Heart left ventricle (tissue), 16 donors: ENCODE measurements at places on chromosomes 6 and 20.

GRCh38 chr6:16760516-16761470, at the start of gene ATXN1:
Gene ATXN1, minus strand, starts transcription at chr6:16761460.
- no peaks in the 10 kb centered on the region for H3K36me3 ChIP-seq
- H3K4me1 ChIP-seq = peaks cover 30% of the 10 kb centered on the region
- peak within 1 kb of the TSS; percentile 98 for H3K27ac ChIP-seq
- peak; percentile 74 for DNase-seq
- H3K4me3 ChIP-seq = peak within 1 kb of the TSS; percentile 67
- no peaks in the 10 kb centered on the region for H3K27me3 ChIP-seq

DNA sequence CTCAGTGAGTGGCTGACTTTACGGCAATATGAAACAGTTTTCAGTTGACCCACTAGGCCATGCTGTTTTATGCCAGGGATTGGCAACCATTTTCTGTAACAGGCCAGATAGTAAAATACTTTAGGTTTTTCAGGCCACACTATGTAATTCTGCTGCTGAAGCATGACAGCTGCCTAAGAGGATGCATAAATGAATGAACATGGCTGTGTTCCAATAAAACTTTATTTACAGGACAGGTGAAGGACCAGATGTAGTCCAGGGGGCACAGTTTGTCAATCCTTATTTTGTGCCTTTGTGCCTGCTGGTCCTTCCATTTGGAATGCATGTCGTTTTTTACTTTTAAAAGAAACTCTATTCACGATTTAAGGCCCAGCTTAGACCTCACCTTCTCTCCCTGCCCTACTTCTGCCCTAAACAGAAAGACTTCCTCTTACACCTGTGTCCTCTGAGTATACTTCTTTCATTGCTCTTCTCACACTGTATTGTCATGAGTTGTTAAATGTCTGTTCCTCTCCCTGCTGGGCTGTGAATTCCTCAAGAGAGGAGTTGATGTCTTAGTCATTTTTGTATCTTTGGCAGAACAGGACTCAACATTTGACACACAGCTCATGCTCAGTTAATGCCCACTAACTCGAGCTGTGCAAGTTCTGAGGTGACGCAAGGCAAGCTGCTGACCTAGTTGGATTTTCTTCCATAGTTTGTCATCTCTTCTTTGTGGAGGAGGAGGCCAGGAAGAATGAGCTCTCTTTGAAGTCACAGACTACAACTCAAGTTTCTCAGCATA, 90.1 kb upstream of the MAP7 start:
- no peak overlapping the region for H3K4me3 ChIP-seq
- H3K27ac ChIP-seq = no peak overlapping the region
- H3K36me3 ChIP-seq = peaks cover 33% of the 10 kb centered on the region
- H3K27me3 ChIP-seq = no peaks in the 10 kb centered on the region

DNA sequence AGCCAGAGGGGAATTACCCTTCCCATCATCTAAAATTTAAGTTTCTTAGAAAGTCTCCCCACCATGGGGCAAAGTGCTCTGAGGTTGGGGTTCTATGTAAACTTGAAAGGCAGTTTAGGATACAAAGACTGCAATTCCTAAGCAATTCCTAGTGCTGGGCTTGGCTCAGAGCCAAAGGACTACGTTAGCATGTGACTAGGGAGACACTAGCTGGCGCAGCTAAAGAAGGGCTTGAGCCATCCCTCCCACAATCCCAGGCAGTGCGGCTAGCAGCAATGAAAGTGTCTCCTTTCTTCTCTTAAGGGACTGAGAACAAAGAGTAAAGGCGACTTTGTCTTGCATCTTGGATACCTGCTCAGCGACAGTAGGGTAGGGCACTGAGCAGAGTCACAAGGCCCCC, 306.6 kb upstream of the FKBP1C start:
- no peaks in the 10 kb centered on the region for H3K36me3 ChIP-seq
- no peaks in the 10 kb centered on the region for H3K27me3 ChIP-seq
- no peak for DNase-seq
- H3K4me3 ChIP-seq = no peak overlapping the region
- H3K27ac ChIP-seq = no peak overlapping the region
- H3K4me1 ChIP-seq = no peaks in the 10 kb centered on the region

DNA sequence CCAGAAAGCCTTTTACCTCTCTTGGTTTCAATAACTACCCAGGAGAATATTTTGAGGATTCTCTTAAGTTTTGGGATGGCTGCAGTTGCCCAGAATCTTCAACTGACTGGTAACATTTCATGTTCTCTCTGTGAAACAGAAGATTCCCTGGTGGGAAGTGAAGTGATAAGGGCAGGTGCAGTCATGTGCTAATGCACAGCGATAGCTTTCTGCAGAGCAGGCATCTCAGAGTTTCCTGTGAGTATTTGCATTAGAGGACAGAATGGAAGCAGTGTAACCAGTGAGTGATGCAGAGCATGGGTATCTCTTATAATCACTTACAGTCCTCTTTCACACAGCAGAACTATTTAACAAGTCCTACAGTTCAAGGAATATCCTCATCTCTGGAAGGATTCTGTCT, 76.1 kb downstream of the HCRTR2 start:
- DNase-seq = no peak
- no peaks in the 10 kb centered on the region for H3K4me1 ChIP-seq
- H3K4me3 ChIP-seq = no peak overlapping the region
- no peaks in the 10 kb centered on the region for H3K36me3 ChIP-seq
- H3K27ac ChIP-seq = no peak overlapping the region

- no peak for DNase-seq
- peaks cover 26% of the 10 kb centered on the region for H3K4me1 ChIP-seq
- H3K27me3 ChIP-seq = no peaks in the 10 kb centered on the region
- H3K27ac ChIP-seq = no peak overlapping the region
- H3K36me3 ChIP-seq = no peaks in the 10 kb centered on the region
- H3K4me3 ChIP-seq = no peak overlapping the region
Measured at GRCh38 chr6:16232086-16232485, 6.3 kb upstream of the GMPR start.

- peaks cover 55% of the 10 kb centered on the region for H3K4me1 ChIP-seq
- no peaks in the 10 kb centered on the region for H3K36me3 ChIP-seq
- no peak overlapping the region for H3K27ac ChIP-seq
- no peak for DNase-seq
Measured at GRCh38 chr6:7148100-7148822, 40.5 kb downstream of the RREB1 start.

- no peaks in the 10 kb centered on the region for H3K4me1 ChIP-seq
- H3K4me3 ChIP-seq = no peak overlapping the region
- H3K27ac ChIP-seq = no peak overlapping the region
- DNase-seq = no peak
- H3K36me3 ChIP-seq = no peaks in the 10 kb centered on the region
Measured at GRCh38 chr20:51014797-51015722, 7.8 kb downstream of the KCNG1 start.

- H3K27me3 ChIP-seq = no peaks in the 10 kb centered on the region
- H3K4me1 ChIP-seq = peaks cover 2% of the 10 kb centered on the region
- DNase-seq = no peak
Measured at GRCh38 chr6:43887340-43887858, 117.4 kb downstream of the VEGFA start.

DNA sequence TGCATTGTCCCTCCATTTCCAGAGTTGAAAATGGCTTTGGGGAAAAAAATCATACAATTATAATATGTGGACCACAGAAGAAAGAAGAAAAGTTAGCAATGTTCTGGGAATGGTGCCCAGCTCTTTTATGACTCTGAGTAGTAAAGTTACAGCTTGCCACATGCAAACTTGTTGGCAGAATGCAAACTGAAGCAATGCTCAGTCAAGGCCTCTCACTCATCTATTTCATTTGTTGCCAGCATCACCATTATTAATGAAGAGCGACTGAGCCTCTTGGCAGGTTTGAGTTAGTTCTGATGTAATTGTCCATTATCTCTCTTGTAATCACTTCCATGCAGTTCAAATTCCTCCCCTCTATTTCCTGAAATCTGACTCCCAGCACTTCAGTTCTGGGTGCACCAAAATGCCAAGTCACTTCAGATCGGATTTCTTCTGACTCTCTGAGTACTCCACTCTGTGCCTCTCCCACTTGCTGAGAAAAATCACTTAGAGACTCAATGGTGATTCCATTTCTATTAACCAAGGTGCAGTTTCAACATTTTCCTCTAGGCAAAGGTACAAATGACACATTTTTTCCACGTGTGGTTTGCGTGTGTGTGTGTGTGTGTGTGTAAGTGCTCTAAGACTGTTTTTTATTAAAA, 154.4 kb upstream of the STMND1 start:
- H3K4me1 ChIP-seq = peaks cover 9% of the 10 kb centered on the region
- no peaks in the 10 kb centered on the region for H3K36me3 ChIP-seq
- no peak overlapping the region for H3K27ac ChIP-seq

DNA sequence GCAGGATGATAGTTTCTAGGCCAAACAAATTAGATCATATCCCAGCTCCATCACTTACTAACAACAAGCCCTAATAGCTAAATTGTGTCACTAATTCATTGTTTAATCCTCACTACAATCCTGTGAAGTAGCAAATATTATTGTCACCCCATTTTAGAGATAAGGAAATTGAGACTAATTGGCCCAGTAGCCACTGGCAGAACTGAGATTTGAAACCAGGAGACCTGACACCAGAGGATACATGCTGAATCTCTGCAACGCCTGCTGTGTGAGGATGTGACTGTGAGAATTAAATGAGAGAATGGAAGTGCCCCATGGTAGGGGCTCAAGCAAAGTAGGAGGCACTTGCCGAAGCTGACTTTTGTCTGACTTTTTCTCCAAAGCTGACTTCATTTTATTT, 124.3 kb upstream of the CITED2 start:
- no peak overlapping the region for H3K4me3 ChIP-seq
- no peak for DNase-seq
- H3K27ac ChIP-seq = no peak overlapping the region

DNA sequence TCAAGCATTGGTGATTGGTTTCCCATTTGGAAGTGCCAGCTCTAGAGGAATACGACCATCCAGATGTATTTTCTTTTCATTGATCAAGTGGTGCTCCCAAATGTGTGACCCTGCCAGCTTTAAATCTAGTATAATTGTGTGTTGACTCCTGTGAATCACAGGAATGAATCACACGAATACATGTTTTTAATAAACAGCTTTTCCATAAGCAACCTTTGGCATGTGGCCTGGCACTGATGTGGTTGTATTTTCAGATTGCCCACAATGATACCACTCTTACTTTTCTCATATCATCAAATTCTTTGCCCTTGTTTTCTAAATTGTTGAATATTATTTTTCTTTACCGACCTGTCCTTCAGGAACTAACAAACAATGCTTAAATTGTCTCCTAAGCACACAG, 367 bp downstream of the GSTA3 start:
- H3K4me3 ChIP-seq = no peak overlapping the region
- H3K27ac ChIP-seq = no peak overlapping the region
- no peaks in the 10 kb centered on the region for H3K27me3 ChIP-seq

- H3K36me3 ChIP-seq = no peaks in the 10 kb centered on the region
- no peaks in the 10 kb centered on the region for H3K27me3 ChIP-seq
- H3K4me1 ChIP-seq = peaks cover 4% of the 10 kb centered on the region
- H3K4me3 ChIP-seq = no peak overlapping the region
- no peak overlapping the region for H3K27ac ChIP-seq
Measured at GRCh38 chr6:137123078-137123477, 50.4 kb downstream of the IL22RA2 start.

DNA sequence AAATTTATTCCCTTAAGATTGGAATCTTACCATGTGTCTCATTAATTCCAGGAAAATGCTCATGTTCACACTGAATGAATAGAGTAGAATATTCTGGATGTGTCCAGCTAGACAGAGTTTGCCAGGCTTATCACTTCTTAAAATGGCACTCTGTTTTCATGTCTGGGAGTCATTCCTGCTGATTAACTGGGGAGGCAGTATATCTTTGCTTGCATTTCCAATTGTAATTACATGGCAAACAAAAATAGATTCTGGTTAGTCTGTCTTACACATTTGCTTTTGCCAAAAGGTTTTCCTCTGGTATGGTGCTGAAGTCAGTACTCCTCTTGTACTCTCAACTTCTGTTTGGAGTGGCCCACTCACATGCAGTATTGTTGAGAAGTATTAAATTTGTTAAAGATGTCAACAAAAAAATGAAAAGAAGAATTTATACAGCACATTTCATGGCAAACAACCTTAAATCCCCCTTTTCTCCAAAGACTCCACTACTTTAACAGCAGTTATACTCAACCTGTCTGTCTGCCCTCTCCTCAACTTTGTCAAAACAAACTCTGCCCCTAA, 70.2 kb downstream of the TENT5A start:
- no peak for DNase-seq
- no peaks in the 10 kb centered on the region for H3K27me3 ChIP-seq
- no peaks in the 10 kb centered on the region for H3K36me3 ChIP-seq
- H3K4me1 ChIP-seq = peaks cover 6% of the 10 kb centered on the region
- H3K4me3 ChIP-seq = no peak overlapping the region
- peak overlapping the region; percentile 21 for H3K27ac ChIP-seq

- H3K27me3 ChIP-seq = no peaks in the 10 kb centered on the region
- DNase-seq = no peak
- no peaks in the 10 kb centered on the region for H3K36me3 ChIP-seq
- H3K27ac ChIP-seq = no peak overlapping the region
- no peak overlapping the region for H3K4me3 ChIP-seq
Measured at GRCh38 chr6:105616521-105616920, 213.6 kb upstream of the PREP start.

DNA sequence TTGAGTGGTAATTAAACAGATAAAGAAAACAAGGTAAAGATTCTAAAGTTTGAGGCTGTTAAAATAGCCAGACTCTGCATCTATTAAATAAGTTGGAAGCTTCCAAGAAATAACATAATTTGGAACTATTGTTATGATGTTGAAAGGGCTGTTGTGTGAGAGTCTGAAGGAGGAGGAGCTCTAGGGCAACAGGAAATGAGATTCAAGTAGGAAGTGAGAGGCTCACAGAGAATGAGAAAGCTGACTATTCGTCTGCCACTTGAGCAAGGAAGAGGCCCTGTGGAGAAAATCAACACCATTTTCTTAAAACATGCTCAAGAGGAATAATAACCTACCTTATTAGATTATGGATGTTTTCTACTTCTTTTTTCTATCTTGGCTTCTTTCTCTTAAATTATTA, 185.2 kb downstream of the SLC24A3 start:
- no peak overlapping the region for H3K27ac ChIP-seq
- no peak overlapping the region for H3K4me3 ChIP-seq

DNA sequence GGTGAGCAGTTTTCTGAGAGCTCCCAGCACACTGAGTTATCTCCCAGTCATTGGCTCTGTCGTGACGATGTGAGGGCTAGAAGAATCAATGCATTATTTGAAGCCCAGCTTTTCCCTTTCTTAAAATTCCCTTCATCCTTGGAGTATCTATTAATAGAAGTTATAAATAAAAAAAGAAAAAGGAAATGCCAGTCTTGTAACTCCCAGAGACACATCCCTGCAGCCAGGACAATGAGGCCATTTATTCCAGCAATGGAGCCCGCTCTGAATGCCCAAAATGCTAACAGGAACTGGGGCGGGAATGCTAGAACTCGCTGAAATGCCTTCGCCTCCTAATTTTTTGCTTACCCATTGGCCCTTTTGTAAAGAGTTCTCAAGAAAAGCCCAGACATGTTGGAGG, 305.8 kb downstream of the TFAP2C start:
- H3K27ac ChIP-seq = no peak overlapping the region
- DNase-seq = no peak
- H3K4me3 ChIP-seq = no peak overlapping the region
